Fibroblast of skin of left quadriceps (primary cell): ENCODE measurements at places on chromosomes 3 and 15.

GRCh38 chr3:169342652-169343505 is 320.6 kb downstream of the MECOM start:
- no peak for DNase-seq

GRCh38 chr3:31213869-31214486 is 318.7 kb upstream of the STT3B start:
- no peak for DNase-seq

DNA sequence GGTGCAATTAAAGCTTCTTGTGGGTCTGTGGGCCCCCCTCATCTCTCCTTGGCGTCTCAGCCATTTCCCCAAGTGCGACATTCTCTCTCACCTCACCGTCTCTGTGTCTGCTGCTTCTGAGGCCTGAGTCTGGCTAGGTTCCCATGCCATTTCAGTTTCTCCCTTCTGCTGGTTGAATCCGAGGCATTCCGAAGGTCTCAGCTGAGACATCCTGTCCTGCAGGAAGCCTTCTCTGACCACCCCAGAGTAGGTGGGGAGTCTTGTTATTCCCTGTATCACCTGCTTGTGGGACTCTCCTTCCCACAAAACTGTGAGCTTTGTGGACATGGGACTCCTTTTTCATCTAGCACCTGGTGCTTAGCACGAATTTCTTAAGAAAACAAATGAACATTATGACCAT is 78.3 kb downstream of the ASB7 start:
- no peak for DNase-seq

- no peak for DNase-seq
These were observed 419.9 kb upstream of the RARB start for GRCh38 chr3:25007974-25008658.

DNA sequence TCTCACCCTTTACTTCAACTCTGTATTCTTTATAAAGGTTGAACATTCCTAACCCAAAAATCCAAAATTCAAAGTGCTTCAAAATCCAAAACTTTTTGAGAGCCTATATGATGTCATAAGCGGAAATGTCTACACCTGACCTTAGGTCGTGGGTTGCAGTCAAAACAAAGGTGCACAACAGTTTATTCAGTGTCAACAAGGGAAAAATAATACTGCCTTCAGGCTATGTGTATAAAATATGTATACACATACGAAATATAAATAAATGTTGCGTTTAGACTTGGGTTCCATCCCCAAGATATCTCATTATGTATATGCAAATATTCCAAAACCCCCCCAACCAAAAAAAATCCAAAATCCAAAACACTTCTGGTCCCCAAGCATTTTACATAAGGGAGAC is 90.9 kb downstream of the STAG1 start:
- DNase-seq, result no peak

DNA sequence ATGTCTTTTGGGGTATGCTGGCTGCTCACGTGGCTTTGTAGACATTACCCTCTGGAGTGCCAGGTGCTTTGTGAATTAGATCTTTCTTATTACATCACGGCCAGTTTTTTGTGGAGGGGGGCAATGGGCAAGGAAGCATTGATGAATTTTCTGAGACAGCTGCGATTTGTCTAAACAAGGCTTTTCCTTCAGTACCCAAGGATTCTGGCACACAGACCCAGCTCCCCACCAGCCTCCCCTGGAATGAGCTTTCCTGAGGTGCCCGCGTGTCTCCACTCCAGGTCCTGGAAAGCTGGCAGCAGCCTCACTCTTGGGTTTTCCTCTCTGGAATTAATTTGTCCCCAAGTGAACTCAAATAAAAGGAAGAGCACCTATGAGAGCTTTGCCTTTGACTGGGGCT is 157.6 kb upstream of the CTDSPL start:
- DNase-seq, result no peak

- DNase-seq, result no peak
These were observed 13.0 kb downstream of the EFCC1 start for GRCh38 chr3:129014148-129014547.

- DNase-seq, result no peak
These were observed 19.2 kb upstream of the LOXL1 start for GRCh38 chr15:73907035-73907408.

- DNase-seq, result no peak
These were observed 4.6 kb downstream of the SNRK start for GRCh38 chr3:43290956-43291355.
